Uterus (tissue), 4 donors: ENCODE measurements at places on chromosomes 11 and 22.

DNA sequence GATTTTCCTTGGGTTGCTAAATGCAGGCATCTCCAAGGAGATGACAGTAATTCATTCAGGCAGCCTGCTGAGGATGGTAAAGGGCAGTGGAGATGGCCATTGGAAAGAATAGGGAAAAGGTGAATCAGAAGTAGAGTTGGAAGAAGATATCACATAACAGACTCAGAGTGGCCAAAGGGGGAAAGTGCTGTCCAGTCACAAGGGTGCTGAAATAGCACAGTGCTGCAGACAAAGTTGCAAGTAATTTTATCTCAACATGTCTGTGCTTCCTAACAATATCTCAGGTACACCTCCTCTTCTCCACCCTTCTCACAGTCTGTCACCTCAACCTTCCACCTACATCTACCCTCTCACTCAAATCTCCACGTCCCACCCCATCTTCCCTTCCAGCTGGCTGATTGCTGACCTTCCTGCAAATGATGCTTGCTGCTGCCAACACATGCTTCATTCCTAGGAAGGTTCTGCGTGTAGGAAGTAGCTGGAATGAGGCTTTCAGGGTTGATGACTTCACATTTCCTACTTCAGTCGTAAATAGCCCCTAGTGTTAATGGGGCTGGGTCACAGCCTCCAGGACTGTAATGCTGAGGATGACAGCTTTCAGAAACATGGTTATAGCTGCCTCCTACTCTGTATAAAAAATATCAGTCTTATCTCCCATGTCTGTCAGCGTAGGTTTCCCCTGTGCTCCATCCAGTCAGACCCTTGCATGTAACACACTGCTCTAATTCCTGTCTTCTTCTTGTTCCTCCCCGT is 123.9 kb downstream of the CTNND1 start:
- H3K4me1 ChIP-seq, result no peaks in the 10 kb centered on the region
- H3K27ac ChIP-seq, result no peak overlapping the region
- no peaks in the 10 kb centered on the region for H3K36me3 ChIP-seq
- H3K4me3 ChIP-seq, result no peak overlapping the region
- DNase-seq, result no peak

- H3K27me3 ChIP-seq, result no peaks in the 10 kb centered on the region
- no peaks in the 10 kb centered on the region for H3K4me1 ChIP-seq
- H3K36me3 ChIP-seq, result no peaks in the 10 kb centered on the region
- H3K4me3 ChIP-seq, result no peak within 1 kb of the TSS
- no peak within 1 kb of the TSS for H3K27ac ChIP-seq
These were observed at the start of gene MMP1 for GRCh38 chr11:102798012-102798746. MMP1 (minus strand) TSS chr11:102798160; CDS start chr11:102798092, 68 bp downstream.

- no peaks in the 10 kb centered on the region for H3K4me1 ChIP-seq
- no peak overlapping the region for H3K27ac ChIP-seq
- H3K4me3 ChIP-seq, result no peak overlapping the region
These were observed 349.9 kb downstream of the CNTN5 start for GRCh38 chr11:99370549-99371216.

- no peaks in the 10 kb centered on the region for H3K36me3 ChIP-seq
- no peaks in the 10 kb centered on the region for H3K27me3 ChIP-seq
- peak within 1 kb of the TSS; percentile 88 for H3K27ac ChIP-seq
- peak within 1 kb of the TSS; percentile 96 for H3K4me3 ChIP-seq
- peak; percentile 92 for DNase-seq
- peaks cover 27% of the 10 kb centered on the region for H3K4me1 ChIP-seq
These were observed at the start of gene PHRF1 for GRCh38 chr11:575996-576768. PHRF1 (plus strand) TSS chr11:576470; CDS start chr11:581513, 5,043 bp downstream.

- no peak for DNase-seq
- H3K27me3 ChIP-seq, result no peaks in the 10 kb centered on the region
- H3K27ac ChIP-seq, result no peak overlapping the region
These were observed 57.5 kb downstream of the PAK1 start for GRCh38 chr11:77416357-77416756.

GRCh38 chr11:33579101-33579500 is 121.5 kb downstream of the C11orf91 start:
- no peak overlapping the region for H3K4me3 ChIP-seq
- H3K27ac ChIP-seq, result no peak overlapping the region
- H3K27me3 ChIP-seq, result no peaks in the 10 kb centered on the region
- no peak for DNase-seq
- H3K36me3 ChIP-seq, result no peaks in the 10 kb centered on the region

DNA sequence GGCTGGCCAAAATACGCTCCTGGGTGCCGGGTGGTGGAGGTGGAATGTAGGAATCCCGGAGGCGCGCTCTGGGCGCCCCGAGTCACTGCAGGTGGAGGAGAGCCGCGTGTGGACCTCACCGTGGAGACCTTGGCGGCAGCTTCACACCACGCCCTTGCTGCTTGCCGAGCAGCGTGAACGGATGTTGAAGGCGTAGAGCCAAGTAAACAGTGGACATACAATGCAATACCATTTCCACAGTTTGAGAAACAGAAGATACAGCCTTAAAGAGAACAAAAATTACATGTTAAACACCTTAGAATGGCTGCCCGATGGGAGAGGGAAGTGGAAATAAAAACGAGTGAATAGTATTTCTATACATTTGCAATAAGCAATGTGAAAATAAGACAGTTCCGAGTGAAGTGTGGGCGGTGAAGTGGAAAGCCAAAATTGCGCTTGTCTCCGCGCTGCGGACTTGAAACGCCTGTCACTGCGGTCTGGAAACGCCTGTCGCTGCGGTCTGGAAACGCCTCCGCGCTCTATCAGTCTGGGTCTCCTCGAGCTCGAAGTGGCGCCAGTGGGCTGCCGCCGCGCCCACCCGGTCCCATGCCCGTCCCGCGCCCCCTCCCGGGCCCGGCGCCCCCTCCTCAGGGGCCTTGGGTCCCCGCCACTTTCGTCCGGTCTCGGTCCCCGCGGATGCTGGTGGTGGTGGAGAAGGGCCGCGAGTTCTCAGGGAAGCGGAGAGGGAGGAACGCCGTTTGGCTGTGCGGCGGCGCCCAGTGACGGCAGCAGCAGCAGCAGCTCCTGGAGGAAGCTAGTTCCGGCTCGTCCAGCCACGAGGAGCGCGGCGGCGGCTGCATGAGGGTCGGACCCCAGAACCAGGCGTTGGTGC is 1.6 kb downstream of the NCR3LG1 start:
- no peaks in the 10 kb centered on the region for H3K36me3 ChIP-seq
- peak overlapping the region; percentile 44 for H3K4me3 ChIP-seq
- peak; percentile 56 for DNase-seq
- no peaks in the 10 kb centered on the region for H3K27me3 ChIP-seq
- no peaks in the 10 kb centered on the region for H3K4me1 ChIP-seq
- H3K27ac ChIP-seq, result peak overlapping the region; percentile 78

DNA sequence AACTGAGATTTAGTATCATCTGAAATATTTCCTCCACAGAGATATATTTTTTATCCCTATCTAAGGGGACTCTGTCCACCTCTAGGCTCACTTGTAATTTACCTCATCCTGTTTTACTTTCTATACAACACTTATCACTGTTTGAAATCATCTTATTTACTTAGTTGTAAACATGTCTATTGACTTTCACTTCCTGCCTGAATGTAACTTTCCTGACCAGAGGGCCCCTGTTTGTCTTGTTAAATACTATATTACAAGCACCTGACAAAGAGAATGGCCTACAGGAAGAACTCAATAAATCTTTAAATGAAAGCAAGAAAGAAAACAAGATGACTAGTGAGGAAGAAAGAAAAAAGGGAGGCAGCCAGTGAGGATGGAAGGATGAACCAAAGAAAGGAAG is 1727.5 kb downstream of the LRRC4C start:
- H3K27ac ChIP-seq, result no peak overlapping the region
- no peaks in the 10 kb centered on the region for H3K4me1 ChIP-seq
- DNase-seq, result no peak
- H3K27me3 ChIP-seq, result no peaks in the 10 kb centered on the region
- H3K4me3 ChIP-seq, result no peak overlapping the region
